WTC11 (cell line): ENCODE measurements at places on chromosomes 3 and 15. TPM values are rescaled to one million over a fixed set of nuclear protein-coding genes. Genes with fewer than 3 reads are reported as not detected.

The AGBL1 gene
- 0.07 TPM in 1 of 3 replicates, not detected in the others for total RNA-seq

- DNase-seq: no peak
These were observed 35.6 kb downstream of the SMAD3 start for GRCh38 chr15:67100801-67101581.

GRCh38 chr3:193677734-193678133, 84.7 kb downstream of the OPA1 start:
- DNase-seq: no peak

- no peak for DNase-seq
These were observed 366.3 kb downstream of the MECOM start for GRCh38 chr3:169297214-169297613.

GRCh38 chr15:69508659-69509058, 56.0 kb downstream of the RPLP1 start:
- DNase-seq: no peak

The PP2D1 gene
- total RNA-seq: not detected in 3 replicates

The SI gene
- not detected in 3 replicates for total RNA-seq

GRCh38 chr15:51736751-51737521, 519 bp downstream of the LYSMD2 start:
- peak; percentile 56 for DNase-seq
